CD4-positive, CD25-positive, alpha-beta regulatory T cell (primary cell): ENCODE measurements at places on chromosomes 13 and 19. TPM values are rescaled to one million over a fixed set of nuclear protein-coding genes. Genes with fewer than 3 reads are reported as not detected.

Gene ZNF790
- 6.2 TPM for polyA plus RNA-seq

Gene FOSB
- polyA plus RNA-seq = 11.3 TPM

Gene KLK12
- polyA plus RNA-seq = not detected

Gene SLC7A10
- polyA plus RNA-seq = 0.15 TPM

GRCh38 chr13:63393112-63393511, 1977.5 kb upstream of the PCDH20 start:
- DNase-seq = no peak

- no peak for DNase-seq
These were observed 11.2 kb downstream of the DKKL1 start for GRCh38 chr19:49374665-49375434.

DNA sequence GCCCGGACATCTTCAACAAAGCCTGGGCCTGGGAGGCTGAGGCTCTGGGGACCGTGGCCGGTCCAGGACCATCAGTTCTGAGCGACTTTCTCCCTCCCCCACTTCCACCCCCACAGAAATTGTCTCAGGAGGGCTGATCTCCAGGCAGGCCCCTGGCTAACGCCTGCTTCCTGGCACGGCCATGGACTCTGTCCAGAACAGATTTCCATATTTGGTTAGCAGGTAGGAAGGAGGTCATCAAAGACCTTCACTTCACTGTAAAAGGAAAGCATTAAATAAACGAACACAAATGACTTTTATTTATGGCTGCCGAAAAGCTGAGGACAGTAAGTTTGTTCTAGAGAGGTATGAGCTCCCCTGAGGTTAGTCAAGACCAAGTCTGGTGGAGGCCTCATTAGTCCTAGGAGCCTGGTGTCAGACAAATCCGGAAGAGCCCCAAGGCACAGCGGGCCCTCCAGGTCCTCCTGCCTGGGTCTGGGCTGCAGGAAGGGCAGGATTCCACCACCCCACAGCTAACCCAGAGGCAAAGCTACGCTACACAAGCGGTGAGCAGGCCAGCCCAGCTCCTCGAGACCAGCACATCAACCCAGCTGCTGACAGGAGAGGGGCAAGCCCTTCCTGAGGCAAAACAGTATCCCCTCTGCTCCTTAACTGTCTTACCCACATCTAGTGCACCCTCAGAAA, 4.6 kb upstream of the PLPP2 start:
- no peak for DNase-seq

DNA sequence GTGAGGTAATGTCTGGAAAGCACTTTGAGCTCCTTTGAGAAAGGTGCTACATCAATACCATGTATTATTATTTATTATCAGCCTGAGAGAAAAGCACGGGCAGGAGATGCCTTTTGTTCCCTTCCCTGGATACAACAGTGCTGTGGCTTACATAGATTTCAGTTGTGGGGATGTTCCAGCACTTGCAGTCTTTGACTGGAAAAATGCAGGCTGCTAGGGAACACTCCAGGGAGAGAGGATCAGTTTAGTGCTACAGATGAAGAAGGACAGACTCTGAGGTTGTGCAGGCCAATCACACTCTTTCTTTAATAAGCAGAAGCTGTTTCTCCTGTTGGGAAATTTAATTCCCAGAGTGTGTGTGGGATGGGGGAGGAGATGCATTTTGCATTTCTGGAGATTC, 94.5 kb upstream of the OBI1 start:
- no peak for DNase-seq

GRCh38 chr13:96202315-96202714, 112.4 kb downstream of the HS6ST3 start:
- DNase-seq = no peak

DNA sequence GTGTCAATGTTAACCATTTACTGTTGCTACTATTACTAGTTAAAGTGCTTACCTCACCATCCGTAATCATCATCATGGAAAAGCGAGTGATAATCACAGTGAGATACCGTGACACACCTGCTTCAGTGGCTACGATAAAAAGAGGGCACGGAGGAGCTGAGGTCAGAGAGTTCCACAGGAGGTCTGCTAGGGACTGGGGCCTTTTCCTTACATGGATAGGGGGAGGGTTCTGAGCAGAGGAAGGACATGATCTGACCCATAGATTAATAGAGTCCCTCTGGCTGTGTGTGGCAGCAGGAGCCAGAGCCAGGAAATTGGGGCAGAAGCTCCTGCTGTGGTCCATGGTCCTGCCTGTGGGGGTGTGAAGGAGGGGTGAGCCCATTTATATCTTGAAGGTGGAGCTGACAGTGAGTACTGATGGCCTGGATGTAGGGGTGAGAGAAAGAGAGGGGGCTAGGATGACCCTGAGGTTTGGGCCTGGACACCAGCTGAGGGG, 136.7 kb downstream of the SIPA1L3 start:
- DNase-seq = no peak

- peak; percentile 17 for DNase-seq
These were observed 599 bp upstream of the ARHGEF7 start for GRCh38 chr13:111114362-111115060.

- DNase-seq = no peak
These were observed 756.1 kb downstream of the UQCRFS1 start for GRCh38 chr19:28456708-28457320.

DNA sequence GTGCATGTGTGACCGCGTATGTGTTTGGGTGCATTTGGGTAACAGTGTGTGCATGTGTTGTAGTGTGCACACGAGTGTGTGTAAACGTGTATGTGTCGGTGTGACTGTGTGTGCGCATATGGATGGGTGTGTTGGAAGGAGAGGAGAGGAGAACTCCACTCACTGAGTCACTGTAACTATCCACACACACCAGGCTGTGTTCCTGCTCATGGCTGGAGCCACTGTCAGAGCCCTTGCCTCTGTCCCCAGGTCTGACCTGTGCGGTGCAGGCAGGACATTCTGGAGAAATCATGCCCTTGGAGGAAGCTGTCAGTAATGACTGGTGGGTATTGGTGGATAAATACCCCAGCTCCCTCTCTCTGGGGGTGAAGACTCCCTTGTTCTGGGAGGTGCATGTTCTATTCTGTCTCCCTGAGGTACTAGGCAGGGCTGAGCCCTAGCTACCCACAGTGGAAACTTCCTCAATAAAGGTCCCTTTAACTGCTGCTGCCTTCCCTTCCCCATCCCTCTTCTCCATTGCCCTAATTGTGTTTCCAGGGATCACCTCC, 48.4 kb downstream of the CYP4F22 start:
- no peak for DNase-seq
